ENCODE measurements at places on chromosomes 12 and 14.
A peak's percentile ranks its signal among the peaks of the same experiment; 100 is the strongest.

DNA sequence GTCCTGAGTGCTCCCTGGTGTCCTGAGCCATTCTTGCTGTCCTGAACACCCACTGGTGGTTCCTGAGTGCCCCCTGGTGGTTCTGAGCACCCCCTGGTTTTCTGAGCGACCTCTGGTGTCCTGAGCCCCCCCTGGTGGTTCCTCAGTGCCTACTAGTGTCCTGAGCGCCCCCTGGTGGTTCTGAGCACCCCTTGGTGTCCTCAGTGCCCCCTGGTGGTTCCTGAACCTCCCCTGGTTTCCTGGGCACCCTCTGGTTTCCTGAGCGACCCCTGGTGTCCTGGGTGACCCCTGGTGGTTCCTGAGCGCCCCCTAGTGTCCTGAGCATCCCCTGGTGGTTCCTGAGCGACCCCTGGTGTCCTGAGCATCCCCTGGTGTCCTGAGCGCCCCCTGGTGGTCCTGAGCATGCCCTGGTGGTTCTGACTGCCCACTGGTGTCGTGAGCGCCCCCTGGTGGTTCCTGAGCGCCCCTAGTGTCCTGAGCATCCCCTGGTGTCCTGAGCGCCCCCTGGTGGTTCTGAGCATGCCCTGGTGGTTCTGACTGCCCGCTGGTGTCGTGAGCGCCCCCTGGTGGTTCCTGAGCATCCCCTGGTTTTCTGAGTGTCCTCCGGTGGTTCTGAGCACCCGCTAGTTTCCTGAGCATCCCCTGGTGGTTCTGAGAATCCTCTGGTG, 473.1 kb downstream of the TMEM121 start:
- no peak for DNase-seq

- DNase-seq: no peak
Measured at GRCh38 chr12:62642486-62642885, 175.9 kb downstream of the MON2 start.

DNA sequence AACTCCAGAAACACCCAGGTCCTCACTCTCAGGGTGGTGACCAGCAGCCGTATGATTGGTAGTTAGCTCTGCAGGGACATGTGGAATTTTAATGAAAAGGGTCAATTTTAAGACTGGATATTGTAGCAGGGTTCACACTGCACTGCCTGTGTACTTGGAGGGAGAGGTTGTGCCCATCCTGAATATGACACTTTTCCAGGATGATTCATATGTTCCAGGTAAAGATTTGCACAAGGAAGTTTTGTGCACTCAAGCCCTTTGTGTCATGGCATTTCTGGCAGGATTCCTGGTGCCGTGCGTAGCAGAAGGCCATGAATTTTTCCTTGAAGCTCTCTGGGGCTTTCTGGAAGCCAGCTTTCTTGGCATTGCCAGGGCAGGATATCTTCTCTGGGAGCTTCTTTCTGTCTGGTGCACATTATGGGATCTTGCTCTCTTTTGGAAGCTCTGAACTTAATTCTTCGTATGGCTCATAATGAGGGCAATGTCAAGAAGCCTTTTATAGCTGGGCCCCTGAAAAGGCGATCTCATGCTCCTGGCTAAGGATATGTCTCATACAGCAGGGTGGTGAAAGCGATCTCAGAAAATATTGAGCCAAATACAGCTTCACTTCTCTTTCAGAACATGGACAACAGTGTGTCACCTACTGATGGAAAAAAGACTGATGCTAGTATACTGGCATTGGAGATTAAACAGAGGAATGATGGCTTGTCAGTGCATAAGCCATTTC, 1133.9 kb downstream of the AACS start:
- DNase-seq: no peak

DNA sequence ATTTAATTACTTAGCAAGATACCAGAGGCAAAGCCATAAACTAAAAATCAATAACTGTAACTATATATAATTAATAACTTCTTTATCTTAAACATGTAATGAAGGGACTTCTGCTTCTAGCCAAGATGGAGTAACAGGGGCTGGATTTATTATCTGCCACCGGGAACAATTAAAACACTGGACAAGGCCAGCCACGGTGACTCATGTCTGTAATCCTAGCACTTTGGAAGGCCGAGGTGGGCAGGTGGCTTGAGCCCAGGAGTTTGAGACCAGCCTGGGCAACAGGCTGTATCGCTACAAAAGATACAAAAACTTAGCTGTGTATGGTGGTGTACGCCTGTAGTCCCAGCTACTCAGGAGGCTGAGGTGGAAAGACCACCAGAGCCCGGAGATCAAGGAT, 113.6 kb downstream of the TAOK3 start:
- no peak for DNase-seq

DNA sequence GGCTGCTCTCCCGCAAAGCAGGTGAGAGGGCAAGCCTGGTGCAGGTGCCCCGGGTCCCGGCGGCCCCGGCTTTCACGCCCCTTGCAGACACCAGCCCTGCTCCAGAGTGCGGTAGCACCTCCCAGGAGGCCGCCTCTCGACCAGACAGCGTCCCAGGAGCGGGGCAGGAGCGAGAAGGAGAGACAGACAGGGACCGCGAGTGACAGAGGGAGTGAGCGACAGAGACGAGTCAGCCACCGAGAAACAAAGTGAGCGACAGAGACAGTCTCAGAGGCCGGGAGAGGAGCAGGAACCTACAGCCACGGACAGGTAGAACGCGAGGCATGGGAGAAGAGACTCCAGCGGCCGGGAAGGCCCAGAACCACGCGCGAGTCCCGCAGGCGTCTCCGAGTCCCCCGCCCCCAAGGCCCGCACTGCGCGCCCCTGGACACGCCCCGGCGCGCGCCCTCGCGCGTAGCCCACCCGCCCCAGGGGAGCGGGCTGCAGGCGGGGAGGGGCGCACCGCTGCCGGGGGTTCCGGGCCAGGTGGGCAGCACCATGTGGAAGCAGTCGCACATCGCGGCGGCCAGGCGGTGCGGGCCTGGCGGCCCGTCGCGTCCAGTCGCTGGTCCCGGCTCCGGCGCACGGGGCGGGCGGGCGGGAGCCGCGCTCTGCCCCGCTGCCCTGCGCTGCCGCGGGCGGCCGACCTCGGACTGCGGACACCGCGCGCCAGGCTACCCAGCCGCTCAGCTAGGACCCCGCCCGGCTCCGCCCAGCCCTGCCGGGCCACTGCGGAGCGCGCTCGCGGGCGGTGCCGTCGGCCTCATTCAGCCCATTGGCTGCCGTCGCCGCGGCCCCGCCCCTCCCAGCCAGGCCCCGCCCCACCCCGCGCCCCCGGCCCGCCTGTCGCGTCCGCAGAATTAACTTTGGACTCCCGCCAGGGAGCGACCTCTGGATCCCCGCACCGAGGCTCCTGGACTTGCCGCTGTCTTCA, at the start of gene AHNAK2:
TSS of gene AHNAK2 (minus strand) at position 694 of the 973 bp plus-strand sequence. CDS start at position 557, 137 bp downstream.
- DNase-seq: peak; percentile 57

- no peak for DNase-seq
Measured at GRCh38 chr12:52171950-52172512, 19.8 kb downstream of the KRT80 start.

DNA sequence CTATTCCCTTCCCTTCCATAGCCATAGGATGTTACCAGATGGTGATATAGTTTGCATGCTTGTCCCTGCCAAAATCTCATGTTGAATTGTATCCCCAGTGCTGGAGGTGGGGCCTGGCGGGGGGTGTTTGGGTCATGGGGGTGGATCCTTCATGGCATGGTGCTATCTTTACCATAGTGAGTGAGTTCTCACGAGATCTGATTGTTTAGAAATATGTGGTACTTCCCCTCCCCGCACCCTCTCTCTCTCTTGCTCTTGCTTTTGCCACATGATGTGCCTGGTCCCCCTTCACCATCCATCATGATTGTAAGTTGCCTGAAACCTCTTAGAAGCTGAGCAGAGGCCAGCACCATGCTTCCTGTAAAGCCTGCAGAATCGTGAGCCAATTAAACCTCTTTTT, 181.3 kb downstream of the CAND1 start:
- DNase-seq: no peak

DNA sequence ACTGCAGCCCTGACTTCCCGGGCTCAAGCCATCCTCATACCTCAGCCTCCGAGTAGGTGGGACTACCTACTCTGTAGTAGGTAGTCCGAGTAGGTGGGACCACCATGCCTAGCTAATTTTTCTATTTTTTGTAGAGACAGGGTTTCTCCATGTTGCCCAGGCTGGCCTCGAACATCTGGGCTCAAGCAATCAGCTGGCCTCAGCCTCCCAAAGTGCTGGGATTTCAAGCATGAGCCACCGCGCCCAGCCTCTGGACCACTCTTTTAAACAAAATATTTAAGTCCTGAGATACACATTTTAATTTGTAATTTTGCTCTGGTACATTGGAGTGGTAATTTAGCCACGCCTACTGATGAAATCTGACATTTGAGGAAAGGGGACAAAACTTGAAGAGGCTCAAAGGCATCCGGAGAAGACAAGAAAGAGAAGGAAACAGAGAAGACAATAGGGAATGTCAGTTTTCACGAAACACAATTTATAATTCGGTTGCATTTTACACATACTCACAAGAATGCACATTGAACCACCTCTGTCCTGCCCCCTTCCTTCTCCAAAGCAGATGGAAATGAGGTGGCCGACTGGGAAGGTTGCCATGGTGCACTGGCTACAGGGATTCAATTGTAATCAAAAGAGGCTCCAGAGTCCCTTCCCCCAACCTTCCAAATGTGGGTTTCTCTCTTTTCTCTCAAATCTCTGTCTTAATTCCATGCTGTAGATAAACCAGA, 9.7 kb upstream of the TUBA1A start:
- no peak for DNase-seq

DNA sequence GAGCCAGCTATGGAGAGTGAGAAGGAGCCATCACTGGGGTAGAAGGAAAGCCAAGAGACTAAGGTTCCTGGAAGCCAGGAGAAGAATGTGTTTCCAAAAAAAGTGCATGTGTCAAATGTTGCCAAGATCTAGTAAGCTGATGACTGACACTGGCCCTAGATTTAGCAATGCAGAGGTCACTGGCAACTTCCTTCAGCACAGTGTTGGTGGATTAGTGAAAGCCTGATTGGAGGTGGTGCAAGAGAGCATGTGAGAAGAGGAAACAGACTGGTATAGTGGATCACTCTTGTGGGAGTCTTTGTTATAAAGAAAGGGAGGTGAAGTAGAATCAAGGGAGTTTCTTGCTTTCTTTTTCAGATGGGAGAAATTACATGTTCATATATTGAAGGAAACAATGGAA, 34.1 kb upstream of the CHGA start:
- no peak for DNase-seq

GRCh38 chr14:34619471-34619870, 10.5 kb downstream of the SNX6 start:
- DNase-seq: no peak

- DNase-seq: no peak
Measured at GRCh38 chr14:79608446-79608845, 602.9 kb downstream of the DIO2 start.

DNA sequence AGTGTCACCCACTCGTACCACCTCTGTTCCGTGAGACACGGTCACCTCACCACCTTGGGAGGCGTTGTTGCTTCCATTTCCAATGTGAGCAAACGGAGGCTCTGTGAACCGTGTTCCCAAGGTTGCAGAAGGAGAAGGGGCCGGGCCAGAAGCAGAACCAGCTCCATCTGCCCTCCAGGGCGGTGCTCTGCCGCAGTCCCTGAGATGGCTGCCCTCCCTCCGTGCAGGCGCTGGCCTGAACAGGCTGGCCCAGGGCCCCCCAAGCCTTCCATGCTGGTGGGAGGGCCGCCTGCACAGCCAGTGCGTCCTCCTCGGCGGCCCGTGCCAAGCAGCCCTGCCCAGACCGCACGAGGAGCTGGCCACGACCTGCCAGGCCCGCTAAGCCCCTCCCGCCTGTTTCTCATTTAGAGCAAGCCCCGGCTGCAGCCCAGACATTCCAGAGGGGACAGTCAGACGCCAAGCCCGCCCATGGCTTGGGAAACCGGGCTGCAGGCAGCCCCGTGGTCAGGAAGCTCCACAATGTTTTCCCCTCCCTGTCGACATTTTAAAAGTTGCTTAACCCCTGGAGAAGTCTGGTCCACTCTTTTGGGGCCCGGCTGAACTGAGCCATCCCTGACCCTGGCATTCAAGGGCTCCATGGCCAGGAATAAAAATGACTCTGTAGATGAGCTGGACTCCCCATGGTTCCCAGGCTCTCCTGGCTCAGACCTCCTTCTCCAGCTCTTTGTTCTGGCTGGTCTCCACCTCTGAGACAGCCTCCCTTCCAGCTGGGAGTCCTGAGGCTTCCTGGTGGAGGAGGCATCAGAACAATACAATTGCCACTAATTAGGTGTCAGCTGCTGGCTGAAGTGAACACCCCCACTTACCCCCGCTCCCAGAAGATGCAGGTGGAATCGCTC, 236.0 kb downstream of the BCL11B start:
- DNase-seq: peak; percentile 40

All from left renal pelvis (tissue), 4 donors.